Activated T-cell treated with anti-CD3 and anti-CD28 coated beads, Interleukin-2, amount 50 U/mL, for 48 hours (primary cell): ENCODE measurements at places on chromosomes 4 and X.

GRCh38 chr4:40316782-40317635 is 18.1 kb upstream of the CHRNA9 start:
- DNase-seq = peak; percentile 77

GRCh38 chrX:40912166-40912565 is 173.1 kb upstream of the USP9X start:
- no peak for DNase-seq

DNA sequence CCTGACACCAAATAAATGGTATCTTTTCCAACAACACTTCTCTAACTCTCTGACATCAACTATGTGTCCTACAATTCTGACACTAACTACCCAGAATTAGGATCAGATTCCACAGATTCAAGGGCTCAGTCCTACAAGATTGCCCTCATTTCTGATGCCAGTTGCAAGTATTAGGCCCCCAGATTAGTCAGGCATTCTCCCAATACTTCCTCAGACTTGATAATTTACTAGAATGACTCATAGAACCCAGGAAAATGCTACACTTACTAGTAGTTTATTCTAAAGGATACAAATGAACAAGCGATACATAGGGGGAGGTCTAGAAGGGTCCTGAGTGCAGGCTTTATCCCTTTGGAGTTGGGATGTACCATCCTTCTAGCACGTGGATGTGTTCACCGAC is 8.5 kb downstream of the TIGD2 start:
- no peak for DNase-seq

GRCh38 chrX:78693536-78693935 is 34.4 kb upstream of the RTL3 start:
- no peak for DNase-seq

DNA sequence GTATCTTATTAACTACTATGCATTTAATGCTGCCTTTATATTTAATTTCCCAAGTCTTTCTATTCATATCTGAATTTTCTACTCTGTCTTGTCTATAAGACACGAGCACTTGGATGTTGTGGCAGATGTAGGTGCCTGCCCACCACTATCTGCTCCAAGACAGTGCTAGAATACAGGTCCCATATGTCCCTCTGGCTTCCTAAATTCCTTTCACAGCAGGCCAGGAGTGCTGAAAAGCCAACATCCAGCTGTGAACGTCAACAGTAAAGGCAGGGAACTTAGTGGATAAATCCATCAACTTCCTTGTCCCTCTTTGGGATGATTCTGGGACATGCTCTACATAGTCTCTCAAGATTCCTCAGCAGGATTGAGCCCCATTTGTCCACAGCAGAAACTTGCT is 245.1 kb upstream of the ETNPPL start:
- DNase-seq = no peak

- DNase-seq = no peak
Measured at GRCh38 chrX:43741843-43742573, 85.9 kb downstream of the MAOA start.

- no peak for DNase-seq
Measured at GRCh38 chr4:70556856-70557255, 35.2 kb upstream of the AMBN start.
